Activated CD4-positive, alpha-beta T cell treated with anti-CD3 and anti-CD28 coated beads, Interleukin-2, amount 50 U/mL, for 4 hours (primary cell): ENCODE measurements at places on chromosomes 16 and 17.

- no peak for DNase-seq
Measured at GRCh38 chr17:29066047-29066446, 23.1 kb downstream of the PIPOX start.

- no peak for DNase-seq
Measured at GRCh38 chr17:68800751-68801150, 154.4 kb downstream of the ABCA8 start.

DNA sequence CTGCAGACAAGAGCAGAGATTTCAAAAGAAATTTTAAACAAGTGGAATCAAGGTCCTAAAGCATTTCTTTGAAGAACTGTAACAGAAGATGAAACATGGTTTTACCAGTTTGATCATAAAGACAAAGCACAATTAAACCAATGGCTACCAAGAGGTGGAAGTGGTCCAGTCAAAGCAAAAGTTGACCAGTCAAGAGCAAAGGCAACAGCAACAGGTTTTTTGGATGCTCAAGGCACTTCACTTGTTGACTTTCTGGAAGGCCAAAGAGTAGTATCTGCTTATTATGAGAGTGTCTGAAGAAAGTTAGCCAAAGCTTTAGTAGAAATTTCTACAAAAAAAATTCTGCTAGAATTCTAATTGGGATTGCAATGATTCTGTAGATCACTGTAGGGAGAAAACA, 5.3 kb downstream of the DDX52 start:
- DNase-seq, result no peak

DNA sequence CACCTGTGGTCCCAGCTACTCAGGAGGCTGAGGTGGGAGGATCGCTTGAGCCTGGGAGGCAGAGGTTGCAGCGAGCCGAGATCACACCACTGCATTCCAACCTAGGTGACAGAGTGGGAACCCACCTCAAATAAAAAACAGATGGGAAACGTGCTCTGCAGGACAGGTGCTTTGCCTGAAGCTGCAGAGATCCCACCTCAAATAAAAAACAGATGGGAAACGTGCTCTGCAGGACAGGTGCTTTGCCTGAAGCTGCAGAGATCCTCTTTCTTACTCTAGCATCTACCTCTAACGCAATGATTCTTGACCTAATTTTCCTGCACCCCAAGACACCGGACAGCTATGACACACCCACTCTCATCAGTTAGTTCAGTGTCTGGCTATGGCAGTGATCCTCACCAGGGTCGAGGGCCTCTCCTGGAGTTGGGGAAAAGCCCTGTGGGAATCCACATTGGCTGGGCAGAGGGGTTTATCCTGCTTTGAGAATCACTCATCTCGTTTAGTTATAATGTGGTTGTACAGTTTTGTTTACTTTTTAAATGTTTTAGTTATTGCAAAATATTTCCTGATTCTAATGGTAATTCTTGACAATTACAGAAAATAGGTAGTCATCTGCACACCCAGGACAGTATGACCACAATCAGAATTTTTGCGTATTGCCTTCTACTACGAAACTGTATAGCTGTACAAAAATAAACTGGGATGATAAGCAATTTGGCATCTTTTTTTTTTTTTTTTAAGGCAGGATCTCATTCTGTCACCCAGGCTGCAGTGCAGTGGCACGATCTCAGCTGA, 11.4 kb downstream of the VPS53 start:
- DNase-seq, result no peak

GRCh38 chr16:17037499-17037898, 433.3 kb downstream of the XYLT1 start:
- DNase-seq, result no peak

- DNase-seq, result no peak
Measured at GRCh38 chr16:30853758-30854157, 40.1 kb downstream of the BCL7C start.
